ENCODE measurements at places on chromosomes 11 and 22.

DNA sequence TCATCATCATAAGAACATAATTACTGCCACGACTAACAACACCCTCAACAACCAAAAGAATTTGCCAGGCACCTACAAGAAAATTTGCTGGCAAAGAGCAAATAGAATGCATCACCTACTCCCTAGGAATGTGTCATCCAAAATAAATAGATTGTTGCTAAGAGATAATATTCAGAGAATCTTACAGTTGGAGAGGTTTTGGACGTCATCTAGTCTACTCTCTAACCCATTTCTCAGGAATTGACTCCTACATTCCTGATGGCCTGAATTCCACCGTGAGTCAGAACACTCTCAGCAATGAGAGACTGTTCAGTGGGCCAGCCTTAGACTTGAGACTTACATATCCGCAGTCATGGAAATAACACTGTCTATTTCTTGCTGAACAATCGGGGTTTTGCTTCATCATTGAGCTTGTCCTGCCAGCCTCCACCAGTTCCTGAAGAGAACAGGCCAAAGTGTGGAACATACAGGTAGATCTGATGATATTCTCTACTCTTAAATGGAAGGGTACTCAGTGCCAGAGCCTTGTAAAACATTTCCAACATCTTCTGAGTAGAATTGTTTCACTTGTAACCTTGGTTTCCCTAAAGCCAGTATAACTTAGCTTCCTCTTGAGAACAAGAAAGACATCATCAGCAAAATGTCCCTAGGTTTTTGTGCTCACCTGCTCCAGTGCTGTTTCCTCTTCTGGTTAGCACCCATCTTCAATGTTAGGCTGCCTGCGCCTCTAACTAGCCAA, 8.3 kb downstream of the KIRREL3 start:
- DNase-seq, result no peak

GRCh38 chr22:20794650-20795413, 20.9 kb downstream of the SERPIND1 start:
- no peak for DNase-seq

- DNase-seq, result no peak
These were observed 1.0 kb downstream of the LYVE1 start for GRCh38 chr11:10567446-10567845.

DNA sequence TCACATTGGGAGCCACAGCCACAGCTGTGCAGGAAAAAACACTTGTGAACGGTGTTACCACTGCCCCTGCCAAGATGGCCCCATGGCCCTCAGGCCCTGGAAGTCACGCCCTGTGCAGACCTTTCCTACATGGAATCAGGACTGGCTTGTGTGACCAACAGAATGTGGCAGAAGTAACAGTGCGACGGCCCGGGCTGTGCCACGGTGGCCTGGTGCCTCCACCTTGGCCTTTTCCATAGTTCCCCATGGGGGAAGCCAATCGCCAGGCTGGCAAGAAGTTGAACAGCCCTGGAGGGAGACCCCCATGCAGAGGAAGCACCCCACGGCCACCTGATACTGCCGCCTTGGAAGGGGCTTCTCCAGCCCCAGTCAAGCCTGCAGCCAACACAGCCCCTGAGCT, 48.0 kb downstream of the DHCR7 start:
- DNase-seq, result no peak

GRCh38 chr11:34928268-34928959, 12.0 kb downstream of the PDHX start:
- no peak for DNase-seq

GRCh38 chr22:49297286-49297870, 530.3 kb downstream of the BRD1 start:
- no peak for DNase-seq

GRCh38 chr11:11020747-11021149, 162.9 kb upstream of the ZBED5 start:
- no peak for DNase-seq

DNA sequence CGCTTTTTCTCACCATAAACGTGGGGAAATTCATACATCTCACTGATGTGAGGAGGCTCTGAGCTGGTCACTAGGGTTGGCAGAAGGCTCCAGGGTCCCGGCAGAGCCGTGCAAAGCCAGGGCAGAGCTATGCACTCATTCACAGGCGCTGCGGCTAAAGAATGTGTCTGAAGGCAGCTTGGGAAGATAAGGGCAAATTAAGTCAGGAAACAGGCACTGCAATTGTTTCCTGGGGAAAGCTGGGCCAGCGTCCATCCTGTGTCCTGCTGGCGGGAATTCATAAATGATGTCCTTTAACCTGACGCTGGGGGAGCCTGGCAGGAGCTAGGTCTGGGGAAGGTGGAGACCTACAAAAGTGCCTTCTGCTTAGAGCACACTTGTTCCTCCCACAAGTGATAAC, 27.6 kb downstream of the PKNOX2 start:
- DNase-seq, result no peak

DNA sequence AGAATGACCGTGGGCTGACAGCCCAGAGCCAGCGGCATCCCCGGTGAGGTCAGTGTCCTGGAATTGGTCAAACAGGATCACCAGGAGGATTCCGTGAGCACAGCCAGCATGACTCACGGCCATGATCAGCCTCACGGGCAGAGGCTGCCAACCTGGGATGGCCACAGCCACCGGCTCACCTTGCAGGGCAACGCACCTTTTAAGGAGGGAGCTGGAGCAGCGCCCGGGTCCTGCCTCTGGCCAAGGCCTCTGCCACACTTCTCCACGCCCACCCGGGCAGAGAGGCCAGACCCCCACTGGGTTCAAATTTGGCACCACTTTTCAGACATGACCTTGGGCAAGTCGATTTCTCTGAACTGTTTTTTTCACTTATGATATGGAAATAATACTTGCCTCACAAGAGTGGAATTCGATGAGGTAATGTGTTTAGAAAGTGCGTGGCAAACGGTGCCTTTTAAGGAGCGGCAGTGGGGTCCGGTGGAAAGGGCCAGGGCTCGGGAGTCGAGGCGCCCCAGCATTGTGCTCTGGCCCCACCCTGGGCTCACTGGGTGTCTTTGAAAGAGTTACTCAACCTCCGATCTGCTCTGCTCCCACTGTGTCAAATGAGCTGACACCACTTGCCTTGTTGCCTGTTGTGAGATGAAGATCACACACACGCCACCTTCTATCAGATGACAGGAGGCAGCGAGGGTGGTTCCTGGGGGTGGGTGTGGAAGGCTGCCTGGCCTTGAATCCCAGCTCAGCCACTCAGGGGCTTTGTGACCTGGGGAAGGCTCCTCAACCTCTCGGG, 16.0 kb downstream of the TXN2 start:
- DNase-seq, result peak; percentile 42

- DNase-seq, result no peak
These were observed 21.8 kb upstream of the UPK3A start for GRCh38 chr22:45262931-45263462.

DNA sequence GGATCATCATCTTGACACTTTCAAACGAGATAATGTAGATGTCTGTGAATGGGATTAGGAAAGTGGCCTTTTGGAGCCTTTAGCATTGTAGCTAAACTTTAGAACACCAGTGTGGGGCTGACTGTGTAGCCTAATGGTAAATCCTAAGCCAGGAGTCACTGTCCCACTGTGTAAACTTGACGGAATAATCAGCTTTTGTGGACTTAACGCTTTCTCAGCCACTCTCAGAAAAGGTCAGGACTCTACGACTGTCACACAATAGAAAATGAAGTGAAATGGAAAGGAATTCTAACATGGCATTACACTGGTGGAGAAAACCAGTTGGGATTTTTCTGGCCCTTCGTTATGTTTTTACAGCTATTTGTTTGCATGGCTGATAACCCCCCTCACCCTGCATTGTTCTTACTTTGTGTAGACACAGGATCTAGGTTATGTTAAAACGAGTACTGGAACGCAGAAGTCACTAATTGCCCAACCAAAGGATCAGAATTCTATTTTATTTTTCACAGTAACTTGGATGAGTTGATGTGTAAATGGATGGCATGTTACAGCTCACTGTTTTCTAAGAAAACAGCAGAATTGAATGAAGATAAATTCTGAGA, 22.0 kb upstream of the GRAMD1B start:
- DNase-seq, result no peak

DNA sequence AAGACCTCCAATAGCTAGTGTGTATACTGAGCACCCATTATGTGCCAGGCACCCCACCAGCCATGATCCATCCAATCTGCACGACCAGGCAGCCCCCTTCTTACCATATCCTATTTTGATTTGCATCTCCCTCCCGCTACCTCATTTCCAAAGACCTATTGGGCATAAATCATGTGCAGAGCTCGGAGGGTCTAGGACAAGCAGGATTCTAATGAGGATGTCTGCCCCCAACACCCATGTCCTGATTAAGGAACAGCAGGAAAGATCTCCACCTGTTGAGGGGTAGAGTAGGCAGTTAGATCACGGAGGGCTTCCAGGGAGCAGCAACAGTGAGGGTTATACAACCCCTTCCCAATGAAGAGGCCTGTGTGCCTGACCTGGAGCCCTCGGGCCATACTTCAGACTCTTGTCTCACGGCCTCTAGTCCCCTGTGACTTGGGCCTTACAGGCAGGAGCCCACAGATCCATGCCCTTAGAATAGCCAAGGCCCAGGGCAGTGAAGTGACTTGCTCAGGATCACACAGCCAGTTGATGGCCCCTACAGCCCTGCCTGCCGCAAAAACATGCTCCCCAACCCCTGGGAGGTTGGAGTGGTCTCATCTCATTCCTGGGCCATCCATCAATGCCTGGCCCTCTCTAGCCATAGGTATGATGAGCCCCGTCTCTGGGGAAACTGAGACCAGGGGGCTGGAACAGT, 3.5 kb downstream of the RAB3IL1 start:
- no peak for DNase-seq

DNA sequence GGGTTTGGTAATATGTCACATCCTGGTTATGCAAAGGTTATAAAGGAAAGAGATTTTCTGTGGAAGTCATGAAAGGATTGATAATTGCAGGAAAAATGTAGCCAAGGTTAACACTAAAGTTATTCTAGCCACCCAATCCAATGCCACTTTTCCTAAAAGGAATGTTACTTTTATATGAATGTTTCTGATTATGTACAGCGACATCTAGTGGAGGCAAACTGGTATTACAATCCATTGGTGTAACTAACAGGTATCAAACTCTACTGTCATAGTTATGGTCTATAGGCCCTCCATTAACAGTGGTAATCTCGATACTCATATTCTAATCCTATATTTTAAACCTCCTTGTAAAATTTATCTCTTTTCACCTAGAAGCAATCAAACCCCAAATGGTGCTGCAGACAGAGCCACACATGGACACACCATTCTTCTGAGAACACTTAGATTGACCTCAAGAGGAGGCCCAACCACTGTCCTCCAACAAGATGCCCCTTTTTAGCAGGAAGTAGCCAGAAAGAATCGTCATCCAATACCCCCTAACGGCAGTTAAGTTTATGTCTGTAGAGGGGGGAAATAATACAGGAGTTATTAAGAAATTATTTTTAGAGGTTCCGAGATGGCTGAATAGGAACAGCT, 74.9 kb upstream of the RAG2 start:
- no peak for DNase-seq

- DNase-seq, result no peak
These were observed 142.7 kb upstream of the CTSC start for GRCh38 chr11:88480223-88480622.

- DNase-seq, result no peak
These were observed 15.4 kb downstream of the ARHGEF17 start for GRCh38 chr11:73323464-73323863.

GRCh38 chr11:61012737-61013215, 41.3 kb downstream of the CD6 start:
- DNase-seq, result no peak

DNA sequence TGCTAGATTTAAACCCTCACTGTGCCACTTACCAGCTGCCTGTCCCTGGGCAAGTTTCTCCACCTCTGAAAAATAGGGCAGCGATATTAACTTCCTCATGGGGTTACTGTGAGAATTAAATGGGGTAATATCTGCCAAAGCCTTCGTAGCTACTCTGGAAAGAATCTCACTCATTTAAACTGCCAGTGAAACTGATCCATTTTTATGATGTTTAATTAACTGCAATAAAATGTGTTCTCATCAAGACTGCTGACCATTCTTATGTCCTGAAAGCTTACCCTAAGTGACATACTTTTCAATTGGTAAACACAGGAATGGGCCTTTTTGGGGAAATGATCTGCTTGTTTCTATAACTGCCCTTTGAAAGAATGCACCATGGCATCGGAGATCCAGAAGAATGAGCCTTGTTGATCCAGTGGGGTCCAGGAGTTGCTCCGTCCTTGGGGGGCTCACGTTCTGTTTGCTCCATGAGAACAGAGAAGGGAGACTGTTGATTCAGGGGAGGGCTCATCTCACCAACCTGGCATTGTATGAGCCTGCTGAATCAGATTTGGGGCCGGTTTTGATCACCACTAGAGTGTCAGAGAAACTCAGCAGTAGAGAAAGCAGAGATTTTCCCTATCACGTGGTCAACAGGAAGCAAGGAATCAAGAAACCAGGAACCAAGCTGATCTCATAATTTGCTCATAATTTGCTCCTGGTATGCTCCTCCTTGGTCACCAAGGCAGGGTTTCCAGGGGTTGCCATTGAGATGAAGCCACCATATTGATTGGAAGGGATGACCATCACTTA, 7.0 kb upstream of the CCDC86 start:
- DNase-seq, result no peak

GRCh38 chr11:17786824-17787525, 52.4 kb downstream of the KCNC1 start:
- DNase-seq, result no peak

- DNase-seq, result no peak
These were observed 9.7 kb downstream of the SRSF8 start for GRCh38 chr11:95076416-95076815.

- DNase-seq, result no peak
These were observed 41.7 kb downstream of the NARS2 start for GRCh38 chr11:78532991-78533390.

DNA sequence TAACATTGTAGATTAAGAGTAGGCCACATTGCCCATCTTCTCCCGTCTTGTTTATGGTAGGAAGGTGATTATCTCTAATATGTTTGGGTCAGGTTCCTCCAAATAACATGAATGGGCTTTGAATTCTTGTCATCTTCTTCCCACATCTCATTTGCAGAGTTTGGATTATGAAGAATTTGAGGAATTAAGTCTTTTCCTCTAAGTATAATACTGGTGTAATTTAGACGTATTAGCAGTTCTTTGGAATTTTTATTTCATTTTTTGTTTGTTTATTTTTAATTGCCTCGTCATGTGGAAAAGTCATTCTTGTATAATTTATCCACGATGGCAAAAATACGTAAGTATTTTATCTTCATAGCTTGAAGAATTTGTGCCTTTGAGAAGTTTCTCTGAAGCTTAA, 73.4 kb downstream of the ARHGEF12 start:
- no peak for DNase-seq

- no peak for DNase-seq
These were observed 47.6 kb downstream of the FLI1 start for GRCh38 chr11:128741511-128741910.

GRCh38 chr22:36358533-36359469, 29.0 kb downstream of the MYH9 start:
- no peak for DNase-seq

Data from caudate nucleus (tissue), 63 donors.